ENCODE measurements at places on chromosomes 1 and 21.

DNA sequence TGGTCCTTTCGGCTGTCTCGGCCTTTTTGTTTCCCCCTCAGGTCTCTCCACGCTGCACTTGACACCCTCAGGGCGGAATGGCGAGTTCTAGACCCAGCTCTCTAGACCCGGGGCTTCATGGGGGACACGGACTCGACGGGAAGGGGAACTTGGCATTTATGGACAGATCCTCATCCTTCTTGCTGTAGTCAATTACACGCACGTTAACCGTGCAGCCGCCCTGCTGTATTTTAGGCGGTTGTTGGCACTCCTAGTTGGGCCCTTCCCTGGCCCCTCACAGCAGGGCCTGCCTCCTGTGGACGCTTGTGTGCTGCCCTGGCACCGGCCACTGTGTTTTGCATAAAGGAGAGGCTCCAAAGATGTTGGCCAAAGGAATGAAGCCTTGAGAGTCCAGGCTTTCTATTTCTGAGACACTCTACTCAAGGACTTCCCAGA, 558 bp upstream of the BTG3 start:
- H3K27me3 ChIP-seq, result no peaks in the 10 kb centered on the region
- H3K4me3 ChIP-seq, result peak overlapping the region; percentile 57
- H3K4me1 ChIP-seq, result peaks cover 14% of the 10 kb centered on the region
- H3K27ac ChIP-seq, result peak overlapping the region; percentile 57
- DNase-seq, result no peak

GRCh38 chr1:71638081-71638766, 557.4 kb upstream of the ZRANB2 start:
- no peaks in the 10 kb centered on the region for H3K36me3 ChIP-seq
- no peak overlapping the region for H3K27ac ChIP-seq
- no peak for DNase-seq

DNA sequence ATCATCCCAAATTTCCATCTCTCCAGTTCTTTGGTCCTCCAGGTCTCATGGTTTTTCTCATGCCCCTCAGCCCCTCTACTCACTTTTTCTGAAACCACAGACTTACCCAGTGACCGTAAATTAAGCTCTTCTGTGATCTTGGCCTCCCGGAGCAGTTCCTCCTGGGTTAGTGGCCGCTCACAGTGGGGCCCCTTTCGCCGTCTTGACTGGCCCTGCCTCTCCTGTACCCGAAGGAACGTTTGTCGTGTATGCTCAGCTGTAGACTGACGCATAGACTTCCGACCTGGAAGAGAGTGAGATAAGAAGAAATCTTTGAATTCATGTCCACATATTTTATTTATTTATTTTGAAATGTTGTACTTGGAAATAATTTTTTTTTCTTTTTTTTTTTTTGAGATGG, 5.8 kb downstream of the VPS72 start:
- H3K27me3 ChIP-seq, result no peaks in the 10 kb centered on the region
- H3K4me3 ChIP-seq, result no peak overlapping the region
- no peak overlapping the region for H3K27ac ChIP-seq

GRCh38 chr1:88276163-88276562, 407.9 kb upstream of the PKN2 start:
- H3K27me3 ChIP-seq, result no peaks in the 10 kb centered on the region
- no peaks in the 10 kb centered on the region for H3K4me1 ChIP-seq
- H3K4me3 ChIP-seq, result no peak overlapping the region
- H3K27ac ChIP-seq, result no peak overlapping the region

DNA sequence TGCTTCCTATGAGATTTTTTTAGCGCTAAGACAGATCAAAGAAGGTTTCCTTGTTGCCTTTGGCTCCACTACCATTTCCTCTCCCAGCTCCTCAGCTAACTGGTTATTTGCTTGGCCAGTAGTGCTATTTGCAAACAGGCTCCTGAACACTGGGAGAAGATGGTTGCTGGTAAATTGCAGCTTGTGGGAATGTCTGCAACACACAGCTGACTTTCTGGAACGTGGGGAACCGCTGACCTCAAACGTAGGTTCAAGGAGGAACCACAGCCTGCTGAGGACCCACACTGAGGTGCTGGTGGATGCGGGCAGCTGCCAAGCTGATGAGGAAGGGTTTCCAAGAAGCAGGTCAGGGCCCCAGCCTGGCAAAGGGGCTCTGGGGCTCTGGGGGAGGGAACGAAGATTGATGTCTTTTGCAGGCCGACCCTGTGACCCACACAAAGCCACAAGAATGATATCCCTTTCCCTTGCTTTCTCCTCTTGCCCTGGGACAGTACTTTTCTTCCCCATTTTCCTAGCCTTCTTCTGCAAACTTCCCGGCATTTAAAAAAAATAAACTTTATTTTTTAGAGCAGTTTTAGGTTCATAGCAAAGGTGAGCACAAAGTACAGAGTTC, 24.8 kb downstream of the GNG4 start:
- H3K27ac ChIP-seq, result no peak overlapping the region
- DNase-seq, result no peak
- no peaks in the 10 kb centered on the region for H3K4me1 ChIP-seq
- no peaks in the 10 kb centered on the region for H3K36me3 ChIP-seq
- no peak overlapping the region for H3K4me3 ChIP-seq
- peaks cover 18% of the 10 kb centered on the region for H3K27me3 ChIP-seq

DNA sequence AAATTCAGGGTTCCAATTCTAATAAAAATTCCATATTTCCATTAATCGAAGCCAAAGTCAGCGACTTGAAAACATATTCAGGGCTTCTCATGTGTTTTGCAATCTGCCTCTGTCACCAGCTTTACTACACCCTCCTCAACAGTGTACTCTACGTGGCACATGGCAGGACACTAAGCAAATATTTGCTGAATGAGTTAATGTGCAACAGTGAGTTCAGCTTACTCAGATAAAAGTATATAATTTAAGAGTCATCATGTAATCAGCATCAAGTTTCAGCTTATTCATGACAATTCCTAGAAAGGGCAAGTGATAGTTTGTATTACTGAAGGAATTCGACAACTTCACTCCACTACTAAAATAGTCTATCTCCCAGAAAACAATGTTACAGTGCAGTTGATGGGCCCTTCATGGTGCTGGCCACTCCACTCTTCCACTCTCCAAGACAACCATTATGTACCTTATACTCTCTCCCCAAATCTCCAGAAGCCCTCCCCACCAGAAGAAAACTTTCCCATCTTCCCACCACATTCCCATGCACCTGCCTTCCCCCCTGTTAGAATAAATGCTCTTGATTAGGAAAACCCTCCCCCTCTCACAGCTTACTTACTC, 97.3 kb downstream of the TTLL7 start:
- no peaks in the 10 kb centered on the region for H3K36me3 ChIP-seq
- no peak overlapping the region for H3K27ac ChIP-seq
- H3K4me3 ChIP-seq, result no peak overlapping the region
- H3K27me3 ChIP-seq, result no peaks in the 10 kb centered on the region

- H3K4me1 ChIP-seq, result no peaks in the 10 kb centered on the region
- no peak overlapping the region for H3K4me3 ChIP-seq
- no peak for DNase-seq
- no peaks in the 10 kb centered on the region for H3K36me3 ChIP-seq
These were observed 186.4 kb upstream of the ZNHIT6 start for GRCh38 chr1:85894651-85895050.

DNA sequence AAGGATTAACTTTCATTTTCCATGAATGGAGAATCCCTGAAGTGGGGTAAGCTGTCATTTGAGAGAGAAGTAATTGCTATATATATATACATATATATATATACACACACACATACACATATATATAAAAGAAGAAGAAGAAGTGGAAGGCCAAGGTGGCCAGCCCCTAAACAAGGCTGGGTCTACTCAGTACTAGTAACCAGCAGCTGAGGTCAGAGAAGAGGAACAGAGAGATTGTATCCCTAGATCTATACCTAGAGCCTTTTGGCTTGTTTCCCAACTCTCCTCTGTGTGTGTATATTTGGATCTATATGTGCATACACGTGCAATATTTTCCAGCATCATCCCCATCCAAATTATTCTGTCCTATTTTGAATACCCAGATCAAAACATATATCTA, 5.2 kb downstream of the TNFSF4 start:
- no peaks in the 10 kb centered on the region for H3K27me3 ChIP-seq
- H3K4me1 ChIP-seq, result peaks cover 21% of the 10 kb centered on the region
- H3K36me3 ChIP-seq, result no peaks in the 10 kb centered on the region
- DNase-seq, result no peak
- no peak overlapping the region for H3K4me3 ChIP-seq

DNA sequence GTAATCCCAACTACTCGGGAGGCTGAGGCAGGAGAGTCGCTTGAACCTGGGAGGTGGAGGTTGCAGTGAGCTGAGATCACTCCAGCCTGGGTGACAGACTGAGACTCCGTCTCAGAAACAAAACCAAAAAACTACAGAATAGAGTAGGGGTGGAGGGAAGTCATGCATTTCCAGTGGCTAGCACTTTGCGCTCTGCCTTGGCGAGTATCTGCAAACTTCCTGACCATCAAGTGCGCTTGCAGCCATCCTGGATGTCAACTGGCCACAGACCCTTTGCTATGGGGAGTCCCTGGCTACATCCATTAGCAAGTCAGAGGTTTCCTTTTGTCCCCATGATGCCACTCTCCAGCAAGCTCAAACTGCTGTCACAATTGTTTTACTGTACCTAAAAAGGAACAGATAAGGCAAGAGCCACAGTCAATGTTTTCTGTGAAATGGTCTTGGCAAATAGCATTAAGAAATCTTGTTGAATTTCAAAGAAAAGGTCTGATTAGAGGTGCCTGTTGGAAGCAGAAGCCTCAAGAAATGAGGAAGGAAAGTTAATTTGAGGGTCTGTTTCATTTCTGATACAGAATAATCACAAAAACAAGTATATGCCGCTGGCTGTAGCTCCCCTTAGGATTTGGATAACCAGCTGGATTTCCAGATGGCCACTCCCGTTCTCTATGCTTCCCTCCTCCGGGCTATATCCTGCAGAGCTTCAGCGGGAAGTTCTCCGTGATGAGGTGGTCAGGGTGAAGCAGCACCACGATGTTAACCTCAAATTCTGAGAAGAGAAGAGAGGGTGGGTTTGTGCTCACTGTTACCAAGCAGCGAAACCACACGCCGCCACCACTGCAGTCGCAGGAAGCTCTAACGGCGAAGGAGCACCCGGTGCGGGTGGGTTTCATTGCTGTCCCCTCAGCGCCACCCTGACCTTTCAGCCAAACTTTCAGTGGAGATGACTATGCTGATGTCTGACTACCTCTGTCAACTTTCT, 42.0 kb downstream of the VPS26C start:
- H3K4me3 ChIP-seq, result peak overlapping the region; percentile 13
- DNase-seq, result peak; percentile 35
- H3K27ac ChIP-seq, result peak overlapping the region; percentile 77
- peaks cover 9% of the 10 kb centered on the region for H3K36me3 ChIP-seq
- H3K27me3 ChIP-seq, result no peaks in the 10 kb centered on the region
- H3K4me1 ChIP-seq, result peaks cover 45% of the 10 kb centered on the region

DNA sequence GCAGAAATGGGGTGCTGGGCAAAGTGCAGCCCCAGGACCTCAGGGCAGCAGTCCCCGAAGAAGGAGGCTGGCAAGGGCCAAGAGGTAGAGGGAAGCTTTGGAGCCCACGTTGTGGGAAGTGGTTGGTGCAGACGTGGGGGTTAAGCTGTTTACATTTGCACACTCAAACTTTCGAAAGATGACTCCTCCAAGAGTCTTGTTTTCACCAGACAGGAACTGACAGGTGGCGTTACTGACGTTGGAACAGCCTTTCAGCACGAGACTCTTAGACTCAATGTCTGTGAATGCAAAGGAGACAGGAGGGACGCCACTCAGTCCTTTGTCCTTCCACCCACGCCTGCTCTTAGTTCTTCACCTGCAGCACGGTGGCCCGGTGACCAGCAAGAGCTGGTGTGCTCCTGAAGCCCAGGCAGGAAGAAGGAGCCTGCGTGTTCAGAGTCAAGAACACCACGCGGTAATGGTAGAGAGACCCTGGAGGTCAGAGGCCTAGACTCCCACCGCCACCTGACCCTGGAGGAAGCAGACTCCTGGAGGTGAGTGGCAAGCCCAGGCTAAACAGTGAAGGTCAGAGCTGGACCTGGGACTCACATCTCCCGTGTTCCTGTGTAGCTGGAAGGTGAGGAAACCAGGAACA, 15.9 kb downstream of the LYPD8 start:
- H3K27me3 ChIP-seq, result no peaks in the 10 kb centered on the region
- H3K4me3 ChIP-seq, result no peak overlapping the region
- DNase-seq, result no peak
- no peaks in the 10 kb centered on the region for H3K4me1 ChIP-seq

GRCh38 chr1:228376651-228377631, 29.7 kb downstream of the TRIM11 start:
- H3K4me3 ChIP-seq, result no peak overlapping the region
- no peak overlapping the region for H3K27ac ChIP-seq
- DNase-seq, result no peak
- no peaks in the 10 kb centered on the region for H3K36me3 ChIP-seq
- H3K4me1 ChIP-seq, result peaks cover 2% of the 10 kb centered on the region
- H3K27me3 ChIP-seq, result peaks cover 39% of the 10 kb centered on the region

DNA sequence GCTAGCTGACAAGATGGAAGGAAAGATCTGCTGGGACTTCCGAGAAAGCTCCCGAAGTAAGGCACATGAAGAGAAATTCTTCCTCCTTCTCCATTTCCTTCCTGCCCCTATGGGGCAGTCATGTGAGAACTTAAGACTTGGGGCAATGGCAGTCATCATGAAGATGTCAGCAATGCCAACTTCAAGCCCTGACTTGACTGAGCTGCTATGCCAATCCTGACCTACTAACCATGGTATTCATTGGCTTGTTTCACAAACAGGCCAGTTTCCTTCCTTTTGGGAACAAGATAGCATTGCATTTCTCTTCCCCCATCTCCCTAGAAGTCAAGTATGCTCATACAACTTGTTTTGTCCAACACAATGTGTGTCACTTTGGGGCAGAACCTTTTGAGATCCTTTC, 25.5 kb downstream of the GRIK1 start:
- no peak overlapping the region for H3K4me3 ChIP-seq
- H3K27me3 ChIP-seq, result no peaks in the 10 kb centered on the region
- no peaks in the 10 kb centered on the region for H3K36me3 ChIP-seq
- H3K27ac ChIP-seq, result no peak overlapping the region

DNA sequence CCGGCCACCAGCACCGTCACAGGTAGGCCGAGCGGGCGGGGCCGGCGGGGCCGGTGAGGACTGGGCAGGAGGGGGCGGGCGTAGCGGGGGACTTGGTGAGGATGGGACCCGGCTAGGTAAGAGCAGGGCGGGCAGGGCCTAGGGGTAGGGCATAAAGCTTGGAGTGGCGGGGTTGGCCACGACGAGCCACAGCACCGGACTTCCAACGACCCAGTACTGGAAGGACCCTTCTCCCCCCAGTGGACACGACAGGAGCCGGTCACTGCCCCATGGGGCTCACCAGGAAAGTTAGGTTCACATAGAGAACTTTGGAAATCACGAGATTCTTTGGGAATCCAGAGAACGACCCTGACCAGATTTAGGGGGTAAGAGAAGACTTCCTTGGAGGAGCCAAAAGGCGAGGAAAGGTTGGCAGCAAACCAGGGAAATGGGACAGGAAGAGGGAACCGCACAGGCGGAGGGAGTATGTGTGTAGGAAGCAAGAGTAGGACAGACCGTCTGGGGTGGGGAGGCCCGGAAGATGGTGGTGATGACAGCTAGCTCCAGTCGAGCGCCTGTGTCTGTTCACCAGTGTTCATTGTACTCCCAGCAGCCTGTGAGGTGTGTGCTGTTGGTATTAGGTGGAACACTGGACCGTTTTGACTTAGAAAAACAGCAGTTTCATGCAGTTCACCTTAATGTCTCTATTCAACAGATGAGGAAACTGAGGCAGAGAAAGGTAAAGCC, 20.4 kb downstream of the ZNF362 start:
- no peaks in the 10 kb centered on the region for H3K27me3 ChIP-seq
- peaks cover 3% of the 10 kb centered on the region for H3K4me1 ChIP-seq
- no peak overlapping the region for H3K4me3 ChIP-seq
- H3K27ac ChIP-seq, result no peak overlapping the region
- DNase-seq, result no peak

Measured in T-cell (primary cell).